COLO829 (cell line): ENCODE measurements at places on chromosomes 4 and X.

DNA sequence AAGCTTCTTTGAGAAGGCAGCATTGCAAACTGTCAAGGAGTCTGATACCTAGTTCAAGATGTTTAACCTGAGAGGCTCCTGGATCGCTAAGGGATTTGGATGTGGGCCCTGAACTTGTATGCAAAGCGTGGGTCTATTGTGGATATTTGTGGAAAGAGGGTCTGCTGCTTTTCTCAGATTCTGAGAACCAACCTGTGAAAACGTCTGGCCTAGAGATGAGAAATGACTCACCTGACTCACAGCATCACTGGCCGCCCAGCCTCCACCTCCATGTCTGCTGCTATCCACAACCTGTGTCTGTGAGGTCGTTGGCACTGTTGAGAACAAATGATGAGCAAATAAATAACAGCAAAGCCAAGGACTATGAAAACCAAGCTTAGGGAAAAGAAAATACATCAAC lies 33.3 kb upstream of the PROM1 start:
- DNase-seq, result no peak

- DNase-seq, result no peak
Observed at GRCh38 chr4:163280703-163281519, 51.5 kb downstream of the NPY1R start.

DNA sequence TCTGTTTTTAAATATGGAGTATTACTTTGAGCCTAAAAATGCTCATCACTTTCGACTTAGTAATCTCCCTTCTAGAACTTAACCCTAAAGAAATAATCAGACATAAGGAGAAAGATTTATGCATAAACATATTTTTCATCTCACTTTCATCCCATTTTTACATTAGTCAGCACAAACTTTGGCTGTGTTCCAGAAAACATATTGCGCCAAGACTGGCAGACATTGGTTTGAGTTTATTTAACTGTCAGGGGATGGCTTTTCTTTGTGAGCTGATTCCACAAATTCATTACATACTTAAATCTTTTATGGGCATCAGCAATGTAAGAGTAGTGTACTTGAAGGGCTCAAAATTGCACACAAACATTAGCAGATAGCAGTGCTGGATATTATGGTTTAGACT lies 23.7 kb downstream of the MAOA start:
- DNase-seq, result no peak

GRCh38 chr4:125620066-125620860 lies 305.5 kb downstream of the FAT4 start:
- no peak for DNase-seq

DNA sequence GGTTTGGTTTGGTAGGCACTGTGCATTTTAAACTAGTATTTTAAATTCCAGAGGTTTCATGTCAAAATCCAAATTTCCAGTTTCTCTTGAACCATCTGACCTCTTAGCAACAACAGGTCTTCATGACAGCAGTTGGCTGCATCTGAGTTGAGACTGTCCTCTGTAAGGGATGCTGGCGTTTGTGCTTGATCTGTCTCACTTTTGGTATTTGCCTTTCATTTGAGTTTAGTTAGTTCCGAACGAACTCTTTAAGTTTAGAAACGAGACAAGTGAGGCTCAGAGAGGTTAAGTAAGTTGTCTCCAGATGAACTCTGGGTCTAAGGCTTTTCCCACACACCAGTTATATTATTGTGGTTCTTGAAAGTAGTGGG lies 29.1 kb downstream of the SPARCL1 start:
- no peak for DNase-seq

GRCh38 chr4:70808151-70808550 lies 31.5 kb downstream of the GRSF1 start:
- DNase-seq, result no peak

- DNase-seq, result peak; percentile 55
Observed at GRCh38 chrX:134520860-134521390, 61.0 kb downstream of the HPRT1 start.

DNA sequence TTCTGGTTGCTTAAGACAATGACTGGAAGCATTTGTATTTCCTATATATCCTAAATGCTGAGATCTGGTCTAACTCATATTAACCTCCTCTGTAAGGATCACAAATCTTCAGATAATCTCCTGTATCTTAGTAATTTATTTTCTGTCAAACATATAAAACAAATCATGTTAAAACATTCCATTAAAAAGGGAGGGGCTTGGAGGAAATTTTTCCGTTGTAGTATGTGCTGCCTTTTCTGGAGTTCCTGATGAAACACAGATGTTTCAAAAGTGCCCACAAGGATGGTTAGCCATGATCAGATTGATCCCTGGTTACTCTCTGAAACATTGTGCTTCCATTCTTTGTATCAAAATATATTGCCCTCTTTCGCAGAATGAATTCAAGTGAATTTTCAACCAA lies 182.1 kb downstream of the TENM3 start:
- DNase-seq, result no peak

GRCh38 chrX:66731398-66731797 lies 92.5 kb upstream of the EDA2R start:
- peak; percentile 19 for DNase-seq

GRCh38 chrX:6660567-6661264 lies 125.8 kb upstream of the VCX3A start:
- DNase-seq, result no peak

GRCh38 chr4:173119818-173120217 lies 48.8 kb upstream of the GALNT7 start:
- DNase-seq, result no peak

GRCh38 chr4:47913861-47914219 lies 543 bp downstream of the NFXL1 start:
- DNase-seq, result no peak
